ENCODE measurements at places on chromosomes 6 and 20.

DNA sequence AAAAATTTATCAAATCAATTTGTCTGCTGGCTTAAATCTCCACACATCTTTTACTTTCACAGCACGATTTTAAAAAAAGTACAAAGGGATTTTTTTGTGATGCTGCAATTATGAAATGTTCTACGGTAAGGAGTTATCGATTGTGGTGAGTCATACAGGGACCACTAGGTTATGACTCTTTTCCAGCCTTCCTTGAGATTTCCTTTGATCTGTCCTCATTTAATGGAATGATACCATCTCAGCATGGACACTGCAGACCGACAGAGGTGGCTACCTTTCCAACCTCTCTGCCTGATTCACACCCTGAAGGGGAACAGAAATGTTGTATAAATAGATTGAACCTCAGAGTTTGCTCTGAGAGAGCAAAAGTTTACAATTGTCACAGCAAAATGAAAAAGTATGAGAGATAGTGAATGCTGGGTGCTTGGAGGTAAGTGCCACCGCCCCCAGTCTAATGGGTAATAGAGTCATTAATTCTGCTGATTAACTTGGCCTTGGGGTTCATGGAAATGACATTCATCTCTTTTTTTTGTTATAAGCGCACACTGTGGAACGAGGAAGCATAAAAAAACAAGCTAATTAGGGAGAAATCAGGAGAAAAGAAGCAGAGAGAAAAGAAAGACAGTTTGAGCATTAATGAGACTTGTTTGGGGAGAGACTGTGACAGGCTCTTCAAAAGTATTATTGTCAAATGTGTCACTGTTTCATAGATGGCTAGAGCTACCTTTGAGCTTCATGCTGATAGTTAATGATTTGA, 306.0 kb downstream of the RNF144B start:
- DNase-seq: no peak

DNA sequence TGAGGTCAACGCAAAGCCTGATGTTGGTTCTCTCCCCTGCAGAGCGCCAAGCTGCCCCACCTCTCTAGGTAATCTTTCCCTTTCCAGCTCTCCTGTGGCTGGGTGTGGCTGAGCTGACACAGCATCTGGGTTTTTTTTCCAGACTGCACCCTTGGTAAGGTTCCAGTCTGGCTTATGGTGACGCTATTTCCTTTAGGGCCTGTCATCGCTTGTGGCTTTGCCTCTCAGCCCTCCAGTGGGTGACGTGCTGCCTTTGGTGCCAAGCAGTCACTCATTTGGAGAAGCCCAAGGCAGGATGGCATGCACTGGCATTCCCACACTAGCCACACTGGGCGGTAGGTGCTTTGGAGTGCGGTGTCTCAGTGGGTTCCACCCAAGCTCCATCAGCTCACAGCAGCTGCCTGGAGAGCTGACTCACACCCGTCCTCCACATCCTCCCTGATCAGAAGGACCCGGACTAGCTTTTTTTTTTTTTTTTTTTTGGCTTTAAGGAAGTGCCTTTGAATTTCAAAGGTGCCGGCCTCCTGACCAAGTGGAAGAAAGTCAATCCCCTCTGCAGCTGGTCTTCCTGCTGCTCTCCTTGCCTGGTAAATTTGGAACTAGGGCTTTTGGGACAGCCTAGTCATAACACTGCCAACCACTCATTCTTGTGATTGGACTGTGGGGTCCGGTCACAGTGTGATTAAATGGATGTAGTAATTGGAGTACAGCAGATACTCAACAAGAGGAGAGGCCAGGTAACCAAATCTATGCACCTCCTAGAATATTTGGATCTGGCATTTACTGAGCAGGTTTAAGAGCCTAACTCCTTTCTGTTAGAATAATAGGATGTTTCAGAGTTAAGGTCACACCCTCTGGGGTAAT, 153.6 kb downstream of the CD83 start:
- no peak for DNase-seq

GRCh38 chr6:4675121-4675520, 101.1 kb upstream of the CDYL start:
- no peak for DNase-seq

DNA sequence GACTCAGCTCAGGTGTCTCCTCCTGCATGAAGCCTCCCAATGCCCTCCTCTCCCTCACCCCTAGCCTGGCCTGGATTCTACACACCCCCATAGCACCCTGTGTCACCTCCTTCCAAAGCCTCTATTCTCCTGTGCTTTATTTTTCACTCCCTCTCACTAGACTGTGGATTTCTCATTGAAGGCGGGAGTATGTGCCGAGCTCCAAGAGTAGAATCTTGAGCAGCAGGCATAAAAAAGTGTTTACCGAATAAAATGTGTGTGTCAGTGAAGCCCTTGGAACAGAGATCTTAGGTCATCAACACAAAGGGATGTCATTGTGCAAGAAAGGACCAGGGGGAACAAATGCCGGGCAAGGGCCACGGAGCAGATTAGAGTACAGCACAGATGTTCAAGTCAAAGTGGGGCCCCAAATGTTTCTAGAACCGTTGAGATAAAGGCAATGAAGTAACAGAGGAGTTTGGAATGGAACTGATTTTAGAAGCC, 106.1 kb upstream of the TMEM170B start:
- DNase-seq: no peak

DNA sequence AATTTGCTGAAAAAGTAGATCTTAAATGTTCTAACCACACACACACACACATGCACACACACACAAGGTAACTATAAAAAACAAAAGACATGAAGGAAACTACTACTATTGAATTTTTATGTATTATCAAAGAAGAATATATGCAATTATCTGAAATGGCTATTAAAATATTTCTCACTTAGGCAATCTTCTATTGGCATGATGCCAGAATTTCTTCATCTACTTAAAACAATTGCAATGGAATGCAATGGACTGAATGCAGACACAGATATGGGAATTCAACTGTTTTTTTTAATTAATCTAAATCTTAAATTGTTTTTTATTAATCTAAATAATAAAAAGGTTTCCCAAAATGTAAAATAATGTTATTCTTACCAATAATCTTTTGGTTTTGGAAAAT, 152.6 kb upstream of the SMLR1 start:
- no peak for DNase-seq

Data from NCI-H1105 treated with DMSO at 0.1 percent for 48 hours (cell line).